G401 (cell line): ENCODE measurements at places on chromosomes 16 and 17. TPM values are rescaled to one million over a fixed set of nuclear protein-coding genes. Genes with fewer than 3 reads are reported as not detected.

TBC1D28 gene
- total RNA-seq, result not detected in 2 replicates

TRPV2 gene
- total RNA-seq, result 41.8 and 47.6 TPM in 2 replicates

KIF18B gene
- total RNA-seq, result 22.6 and 24.4 TPM in 2 replicates

GRCh38 chr16:56792967-56793366 lies 63.0 kb downstream of the NUP93 start:
- DNase-seq, result no peak

RRAD gene
- 0.25 TPM in 1 of 2 replicates, not detected in the other for total RNA-seq

- no peak for DNase-seq
Measured at GRCh38 chr17:73972901-73973300, 230.6 kb upstream of the RPL38 start.

- DNase-seq, result no peak
Measured at GRCh38 chr17:82457929-82458178, 687 bp upstream of the NARF start.

- DNase-seq, result no peak
Measured at GRCh38 chr17:72122765-72123529, 2.1 kb downstream of the SOX9 start.
